ENCODE measurements at places on chromosomes 7 and 10.

DNA sequence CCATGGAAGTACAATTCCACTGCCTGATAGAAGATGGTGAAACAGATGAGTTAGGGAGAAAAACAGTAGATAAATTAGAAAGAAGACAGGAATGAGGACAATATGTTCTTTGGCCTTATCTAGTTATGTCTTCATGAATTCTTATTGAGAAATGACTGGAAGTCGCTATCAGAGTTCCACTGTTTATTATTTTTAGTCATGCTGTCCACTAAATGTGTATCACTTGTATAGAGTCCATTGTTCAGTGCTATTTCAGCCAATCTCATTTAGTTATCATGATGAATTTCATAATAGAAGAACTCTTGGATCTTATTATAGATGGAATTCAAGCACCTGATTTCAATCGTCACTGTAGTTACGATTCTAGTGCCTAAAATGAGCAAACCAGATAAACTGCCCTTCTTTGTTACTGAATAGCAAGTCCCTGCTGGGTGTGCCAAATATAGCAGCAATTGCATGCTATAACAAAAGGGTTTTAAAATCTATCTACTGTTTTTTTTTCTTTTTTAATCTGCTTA lies 177.7 kb upstream of the COL1A2 start:
- no peak for DNase-seq

- no peak for DNase-seq
Measured at GRCh38 chr10:3534433-3534832, 250.6 kb downstream of the KLF6 start.

DNA sequence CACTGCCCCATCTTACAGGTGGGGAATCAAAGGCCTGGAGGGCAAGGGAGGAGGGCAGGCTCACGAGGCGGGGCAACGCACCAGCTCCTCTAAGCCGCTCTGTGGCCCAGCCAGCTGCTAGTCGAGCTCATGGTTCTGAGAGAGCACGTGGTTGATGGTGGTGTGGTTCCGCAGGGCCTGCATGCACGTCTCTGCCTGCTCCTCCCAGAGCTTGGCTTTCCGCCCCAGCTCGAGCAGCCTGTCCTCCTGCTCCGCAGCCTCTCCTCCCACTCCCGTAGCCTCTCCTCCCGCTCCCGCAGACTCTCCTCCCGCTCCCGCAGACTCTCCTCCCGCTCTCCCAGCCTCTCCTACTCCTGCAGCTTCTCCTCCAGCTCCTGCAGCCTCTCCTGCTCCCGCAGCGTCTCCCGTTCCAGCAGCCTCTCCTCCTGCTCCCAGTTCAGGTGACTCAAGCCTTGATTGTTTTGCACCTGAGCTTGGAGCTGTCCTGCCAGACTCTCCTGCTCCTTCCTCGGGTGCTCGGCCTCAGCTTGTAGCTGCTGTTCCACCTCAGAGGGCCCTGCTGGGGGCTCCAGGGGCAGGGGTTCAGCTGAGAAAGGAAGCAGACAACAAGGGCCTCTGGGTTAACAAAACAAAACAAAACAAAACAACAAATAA lies 19.1 kb upstream of the MTPAP start:
- DNase-seq: peak; percentile 62

- DNase-seq: no peak
Measured at GRCh38 chr7:30849565-30849964, 62.1 kb upstream of the AQP1 start.

- DNase-seq: peak; percentile 31
Measured at GRCh38 chr7:73623798-73624668, at the start of gene MLXIPL. TSS of gene MLXIPL (minus strand) at chr7:73624522. CDS start at chr7:73624492, 30 bp downstream.

GRCh38 chr10:78828647-78829539 lies 239.9 kb upstream of the ZMIZ1 start:
- no peak for DNase-seq

DNA sequence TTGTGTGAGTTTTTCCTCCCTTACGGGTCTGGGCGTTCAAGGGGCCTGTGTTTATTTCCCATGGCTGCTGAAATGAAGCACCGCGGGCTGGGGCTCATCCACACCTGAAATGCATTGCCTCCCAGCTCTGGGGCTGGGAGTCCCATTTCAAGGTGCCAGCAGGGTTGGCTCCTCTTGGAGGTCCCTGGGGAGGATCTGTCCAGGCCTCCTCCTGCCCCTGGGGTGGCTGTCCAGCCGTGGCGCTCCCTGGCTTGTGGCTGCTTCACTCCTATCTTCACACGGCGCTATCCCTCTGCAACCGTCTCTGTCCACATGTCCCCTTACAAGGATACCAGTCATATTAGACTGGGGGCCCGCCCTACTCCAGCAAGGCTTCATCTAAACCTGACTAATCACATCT lies 41.1 kb upstream of the CNPY1 start:
- DNase-seq: no peak

- DNase-seq: no peak
Measured at GRCh38 chr10:71746344-71747037, 26.8 kb downstream of the VSIR start.

GRCh38 chr10:91887272-91888076 lies 21.8 kb downstream of the FGFBP3 start:
- peak; percentile 41 for DNase-seq

DNA sequence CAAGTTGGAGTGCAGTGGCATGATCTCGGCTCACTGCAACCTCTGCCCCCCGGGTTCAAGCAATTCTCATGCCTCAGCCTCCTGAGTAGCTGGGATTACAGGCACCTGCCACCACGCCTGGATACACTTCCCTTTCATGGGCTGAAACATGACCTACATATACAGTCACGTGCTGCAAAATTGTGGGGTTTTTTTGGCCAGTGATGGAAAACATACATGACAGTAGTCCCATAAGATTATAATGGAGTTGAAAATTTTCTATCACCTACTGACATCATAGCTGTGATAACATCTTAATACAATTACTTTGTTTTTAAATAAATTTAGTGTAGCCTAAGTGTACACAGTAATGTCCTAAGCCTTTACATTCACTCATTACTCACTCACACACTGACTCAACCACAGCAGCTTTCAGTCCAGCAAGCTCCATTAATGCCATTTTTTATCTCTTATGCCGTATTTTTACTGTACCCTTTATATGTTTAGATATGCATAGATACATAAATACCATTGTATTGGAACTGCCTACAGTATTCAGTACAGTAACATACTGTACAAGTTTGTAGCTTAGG lies 79.9 kb upstream of the TMEM196 start:
- no peak for DNase-seq

GRCh38 chr10:96044736-96045135 lies 1.4 kb downstream of the CCNJ start:
- DNase-seq: no peak

DNA sequence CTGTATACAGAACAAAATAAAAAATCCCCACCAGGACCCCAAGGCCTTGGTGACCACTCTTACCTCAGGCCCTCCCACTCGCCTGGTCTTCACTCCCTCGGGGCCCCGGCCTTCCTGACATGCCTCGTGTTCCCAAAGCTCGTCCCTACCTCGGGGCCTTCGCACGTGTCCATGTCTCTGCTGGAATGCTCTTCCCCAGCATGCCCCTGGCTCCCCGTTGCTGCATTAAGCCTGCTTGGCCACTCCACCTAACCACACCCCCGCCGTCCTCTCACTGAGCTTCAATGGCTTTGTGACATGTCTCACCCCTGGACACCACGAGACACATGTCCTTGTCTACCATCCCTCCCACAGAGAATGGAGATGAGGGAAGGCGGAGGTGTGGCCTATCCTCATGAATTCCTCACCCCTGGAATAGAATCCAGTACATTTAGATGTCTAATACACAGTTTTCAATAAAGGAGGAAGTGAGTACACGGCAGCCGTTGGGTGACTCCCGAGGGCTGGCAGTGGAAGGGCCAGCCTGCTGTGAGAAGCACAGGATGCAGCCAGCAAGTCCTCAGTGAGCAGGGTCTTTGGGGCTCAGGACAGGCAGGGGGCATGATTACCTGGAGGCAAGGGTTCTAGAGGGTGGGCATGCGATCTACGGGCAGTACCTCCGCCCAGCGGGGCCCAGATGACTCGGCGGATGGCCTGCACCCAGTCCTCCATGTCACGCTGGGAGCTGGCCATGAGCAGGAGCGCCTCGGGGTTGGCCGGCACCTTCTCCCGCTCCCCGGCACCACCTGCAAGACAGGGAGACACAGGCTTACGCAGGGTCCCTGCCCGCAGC lies 125.7 kb downstream of the ARHGAP22 start:
- DNase-seq: no peak

DNA sequence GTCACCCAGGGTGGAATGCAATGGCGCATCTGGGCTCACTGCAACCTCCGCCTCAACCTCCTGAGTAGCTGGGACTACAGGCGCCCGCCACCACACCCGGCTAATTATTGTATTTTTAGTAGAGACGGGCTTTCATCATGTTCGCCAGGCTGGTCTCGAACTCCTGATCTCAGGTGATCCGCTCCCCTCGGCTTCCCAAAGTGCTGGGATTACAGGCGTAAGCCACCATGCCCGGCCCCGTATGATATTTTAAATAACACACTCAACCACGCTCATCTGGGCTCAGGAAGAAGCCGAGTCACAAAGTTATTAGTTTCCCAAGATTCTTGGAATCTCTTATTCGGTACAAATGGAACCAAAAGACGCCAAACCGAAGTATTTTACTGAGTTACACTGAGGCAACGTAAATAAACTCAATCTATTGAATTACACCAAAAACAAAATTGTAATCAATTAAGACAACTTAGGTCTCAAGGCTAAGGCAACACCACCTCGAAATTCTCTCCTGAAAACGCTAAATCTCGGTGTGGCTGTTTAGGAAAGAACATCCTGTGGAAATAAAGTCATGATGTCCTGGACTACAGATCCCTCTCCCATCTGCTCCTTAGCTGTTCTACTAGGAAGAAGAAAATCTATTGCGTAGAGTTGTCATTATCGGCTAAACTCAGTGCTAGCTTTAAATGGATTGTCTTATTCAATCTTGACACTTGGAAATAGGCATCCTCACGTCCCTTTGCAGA lies 910 bp downstream of the ARHGAP19 start:
- no peak for DNase-seq

DNA sequence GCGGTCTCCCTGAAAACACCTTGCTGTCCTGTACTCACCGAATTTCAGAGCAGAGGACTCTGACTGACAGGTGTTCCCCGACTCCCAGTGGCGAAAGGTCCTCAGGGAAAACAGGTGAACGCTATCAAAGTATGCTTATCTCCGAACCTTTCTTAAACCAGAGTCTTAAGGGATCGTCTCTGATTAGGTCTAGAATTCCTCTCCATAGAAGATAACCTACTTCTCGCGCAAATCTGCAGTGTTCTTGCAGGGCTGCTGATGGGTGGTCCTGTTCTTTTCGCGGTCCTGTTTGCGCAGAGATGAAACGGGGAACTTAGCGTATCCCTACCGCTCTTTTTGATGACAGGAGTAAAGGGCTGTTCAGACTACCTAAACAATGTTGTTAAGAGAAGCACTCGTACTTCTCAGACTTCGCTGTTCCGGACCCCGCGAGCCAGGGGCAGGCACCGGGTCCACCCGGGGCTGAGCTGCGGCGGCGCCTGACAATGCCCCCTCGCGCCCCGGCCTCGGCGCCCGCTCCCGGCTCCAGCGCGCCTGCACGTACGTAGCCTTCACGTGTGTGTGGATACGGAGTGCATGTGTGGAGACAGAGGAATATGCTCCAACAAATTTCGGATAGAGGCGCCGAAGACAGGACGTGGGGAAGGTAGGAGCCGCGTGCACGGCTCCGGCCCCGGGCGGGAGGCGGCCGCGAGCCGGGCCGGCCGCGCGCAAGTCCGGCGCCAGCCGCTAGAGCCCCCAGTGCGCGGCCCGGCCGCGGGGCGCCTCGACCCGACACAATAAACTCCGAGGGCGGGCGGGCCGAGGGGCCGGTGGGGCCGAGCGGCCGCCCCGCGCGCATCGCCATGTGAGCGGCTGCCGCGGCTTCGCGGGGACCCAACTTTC lies 766 bp upstream of the ZMYND11 start:
- DNase-seq: peak; percentile 22

DNA sequence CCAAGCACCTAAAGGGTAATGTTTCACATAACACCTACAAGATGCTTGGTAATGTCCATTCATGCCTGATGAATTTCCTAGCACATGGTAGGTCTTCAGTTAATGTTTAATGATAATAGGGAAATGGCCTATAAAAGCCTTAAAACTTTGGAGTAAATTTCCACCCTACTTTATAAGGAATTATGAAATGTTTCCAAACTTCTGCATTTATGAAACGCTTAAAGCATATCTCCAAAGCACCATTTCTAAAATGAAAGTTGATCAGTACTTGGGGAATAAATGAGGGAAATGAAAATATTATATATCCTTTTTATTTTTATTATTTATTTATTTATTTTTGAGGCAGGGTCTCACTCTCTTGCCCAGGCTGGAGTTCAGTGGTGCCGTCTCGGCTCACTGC lies 51.8 kb downstream of the INPP5F start:
- no peak for DNase-seq

DNA sequence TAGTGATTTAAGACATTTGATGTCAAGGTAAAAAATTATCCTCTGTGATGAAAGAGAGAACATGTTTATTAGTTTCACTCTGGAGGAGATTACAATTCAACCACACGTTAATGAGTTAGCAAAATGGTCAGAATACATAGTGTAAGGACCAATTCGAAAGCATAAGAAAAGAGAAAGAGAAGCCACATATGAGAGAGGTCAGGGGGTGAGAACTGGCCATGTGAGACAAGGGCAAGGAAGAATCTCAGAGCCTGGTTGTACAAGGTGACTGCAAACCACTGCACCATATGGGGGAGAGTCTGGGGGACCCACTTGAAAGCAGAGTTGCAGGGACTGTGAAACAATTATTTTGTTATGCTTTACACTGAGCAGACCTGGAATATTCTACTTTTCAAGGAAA lies 27.7 kb upstream of the BET1 start:
- no peak for DNase-seq

- DNase-seq: no peak
Measured at GRCh38 chr7:157621131-157621681, 284.4 kb downstream of the DNAJB6 start.

Data from uterus (tissue), 4 donors.